ENCODE measurements at places on chromosomes 2 and 18.
A peak's percentile ranks its signal among the peaks of the same experiment; 100 is the strongest.

DNA sequence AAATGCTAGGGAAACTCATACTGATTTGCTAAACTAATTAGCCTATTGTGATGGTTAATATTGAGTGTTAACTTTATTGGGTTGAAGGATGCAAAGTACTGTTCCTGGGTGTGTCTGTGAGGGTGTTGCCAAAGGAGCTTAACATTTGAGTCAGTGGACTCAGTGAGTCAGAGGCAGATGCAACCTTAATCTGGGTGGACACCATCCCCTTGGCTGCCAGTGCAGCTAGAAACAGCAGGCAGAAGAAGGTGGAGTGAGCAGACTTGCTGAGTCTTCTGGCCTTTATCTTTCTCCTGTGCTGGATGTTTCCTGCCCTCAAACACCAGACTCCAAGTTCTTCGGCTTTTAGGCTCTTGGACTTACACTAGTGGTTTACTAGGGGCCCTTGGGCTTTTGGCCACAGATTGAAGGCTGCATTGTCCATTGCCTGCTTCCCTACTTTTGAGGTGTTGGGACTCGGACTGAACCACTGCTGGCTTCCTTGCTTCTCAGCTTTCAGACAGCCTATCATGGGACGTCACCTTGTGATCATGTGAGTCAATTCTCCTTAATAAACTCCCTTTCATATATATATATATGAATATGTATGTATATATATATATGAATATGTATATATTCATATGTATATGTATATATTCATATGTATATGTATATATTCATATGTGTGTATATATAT, 69.7 kb downstream of the RPRM start:
- no peak for DNase-seq

- no peak for DNase-seq
Measured at GRCh38 chr2:198863655-198864054, 594.1 kb downstream of the SATB2 start.

GRCh38 chr2:114010001-114010400, 120.1 kb downstream of the ACTR3 start:
- no peak for DNase-seq

GRCh38 chr2:70083344-70084156, 3.7 kb upstream of the PCBP1 start:
- DNase-seq, result peak; percentile 84

GRCh38 chr18:56001576-56001975, 413.6 kb upstream of the TCF4 start:
- no peak for DNase-seq

DNA sequence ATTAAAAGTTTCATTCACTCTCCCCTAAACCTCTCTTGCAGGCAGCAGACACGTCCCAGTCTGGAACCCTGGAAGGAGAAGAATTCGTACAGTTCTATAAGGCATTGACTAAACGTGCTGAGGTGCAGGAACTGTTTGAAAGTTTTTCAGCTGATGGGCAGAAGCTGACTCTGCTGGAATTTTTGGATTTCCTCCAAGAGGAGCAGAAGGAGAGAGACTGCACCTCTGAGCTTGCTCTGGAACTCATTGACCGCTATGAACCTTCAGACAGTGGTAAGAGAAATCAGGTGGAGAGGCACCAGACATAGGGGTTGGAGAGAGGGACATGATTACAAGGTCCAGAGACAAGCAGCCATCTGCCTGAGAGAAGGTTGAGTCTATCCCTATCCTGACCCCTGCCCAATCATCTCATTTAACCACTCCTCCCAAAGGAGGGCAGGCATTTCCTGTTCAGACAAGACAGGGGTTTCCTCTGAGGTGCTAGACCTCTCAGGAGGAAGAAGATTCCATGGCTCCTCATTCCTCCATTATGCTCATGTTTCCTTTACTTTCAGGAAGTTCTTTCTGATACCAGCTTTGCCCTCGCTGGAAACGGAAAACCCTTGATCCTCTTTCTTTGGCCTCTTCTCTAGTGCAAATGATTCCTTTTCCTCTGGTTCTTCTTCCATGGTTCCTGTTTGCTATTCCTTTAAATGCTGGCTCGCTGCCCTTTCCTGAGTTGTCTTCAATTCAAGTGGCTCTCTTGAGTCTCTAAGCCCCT, 15.1 kb downstream of the PLCD4 start:
- no peak for DNase-seq

GRCh38 chr2:71358931-71359671, 27.5 kb downstream of the ZNF638 start:
- no peak for DNase-seq

DNA sequence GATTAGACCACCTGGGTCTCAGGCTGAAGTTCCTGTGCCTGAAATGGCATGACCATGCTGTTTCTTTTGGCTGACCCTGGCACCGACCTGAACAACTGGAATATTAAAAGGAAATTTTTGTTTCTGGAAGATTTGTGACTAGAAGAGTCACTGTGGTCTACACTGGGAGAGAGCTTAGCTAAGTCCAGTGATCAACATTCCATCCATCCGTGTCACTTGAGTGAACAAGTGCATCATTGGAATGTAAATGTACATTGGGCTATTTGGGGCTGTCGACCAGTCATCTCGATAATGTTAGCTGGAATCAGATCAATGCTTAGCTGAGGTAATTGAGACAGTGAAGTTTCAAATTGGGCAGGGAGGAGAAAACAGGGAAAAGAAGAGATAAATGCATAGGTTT, 95.4 kb upstream of the CCDC85A start:
- no peak for DNase-seq

GRCh38 chr2:177400337-177400923, 7.9 kb downstream of the AGPS start:
- DNase-seq, result no peak
